ENCODE measurements at places on chromosomes 5 and 9. TPM values are rescaled to one million over a fixed set of nuclear protein-coding genes. Genes with fewer than 3 reads are reported as not detected.

DNA sequence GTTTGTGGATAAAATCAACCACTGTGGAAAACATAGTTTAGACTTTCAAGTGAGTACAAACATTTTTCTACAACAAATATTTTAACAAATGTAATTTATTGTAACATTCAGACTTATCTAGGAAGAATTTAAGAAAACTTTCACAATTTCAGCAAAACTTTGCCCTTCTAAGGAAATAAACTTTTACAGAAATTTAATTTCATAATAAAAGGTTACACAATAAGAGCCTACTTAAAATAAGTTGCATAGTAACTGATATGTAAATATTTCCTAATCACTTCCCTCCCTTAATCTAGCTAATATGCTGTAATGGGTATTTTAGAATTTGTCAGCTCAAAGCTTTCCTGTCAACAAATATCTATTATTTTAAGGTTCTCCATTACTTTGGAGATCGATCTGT lies 1899.9 kb downstream of the MAT2B start:
- no peak for DNase-seq

DNA sequence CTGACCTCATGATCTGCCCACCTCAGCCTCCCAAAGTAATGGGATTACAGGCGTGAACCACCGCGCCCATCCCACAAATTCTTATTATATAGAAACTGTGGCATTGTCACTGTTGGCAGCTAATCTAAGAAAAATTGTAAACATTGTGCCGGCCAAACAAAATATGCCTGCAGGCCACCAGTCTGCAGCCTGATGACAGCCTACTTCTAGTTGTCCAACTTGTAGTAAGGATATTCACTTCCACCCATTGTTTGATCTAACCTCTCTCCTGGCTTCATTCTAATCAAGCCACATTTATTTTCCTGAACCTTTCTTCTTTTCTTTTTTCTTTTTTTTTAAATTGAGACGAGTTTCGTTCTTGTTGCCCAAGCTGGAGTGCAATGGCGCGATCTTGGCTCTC lies 13.7 kb upstream of the TMED9 start:
- no peak for DNase-seq

GRCh38 chr9:136988872-136989271 lies 3.4 kb upstream of the PAXX start:
- no peak for DNase-seq

PCDHGB5 gene
- 0.15 TPM for total RNA-seq

DNA sequence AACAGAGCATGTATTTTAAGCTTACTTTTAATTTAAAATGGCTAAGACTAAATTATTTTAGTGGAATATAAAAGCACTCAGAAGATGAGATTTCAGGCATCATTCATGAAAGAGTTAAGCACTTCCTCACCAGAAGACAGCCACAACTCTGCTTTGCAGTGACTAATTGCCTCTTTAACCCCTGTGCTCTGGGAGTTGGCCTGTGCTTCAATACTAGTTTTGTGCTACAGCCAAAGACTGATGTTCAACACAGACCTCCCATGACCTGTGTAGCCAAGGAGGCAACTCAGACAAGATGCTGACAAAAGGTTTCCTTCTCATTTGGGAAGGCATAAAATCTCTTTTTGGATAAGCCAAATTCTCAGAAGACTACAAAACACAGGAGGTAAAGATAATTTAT lies 353.5 kb downstream of the FBXL17 start:
- DNase-seq: no peak

DNA sequence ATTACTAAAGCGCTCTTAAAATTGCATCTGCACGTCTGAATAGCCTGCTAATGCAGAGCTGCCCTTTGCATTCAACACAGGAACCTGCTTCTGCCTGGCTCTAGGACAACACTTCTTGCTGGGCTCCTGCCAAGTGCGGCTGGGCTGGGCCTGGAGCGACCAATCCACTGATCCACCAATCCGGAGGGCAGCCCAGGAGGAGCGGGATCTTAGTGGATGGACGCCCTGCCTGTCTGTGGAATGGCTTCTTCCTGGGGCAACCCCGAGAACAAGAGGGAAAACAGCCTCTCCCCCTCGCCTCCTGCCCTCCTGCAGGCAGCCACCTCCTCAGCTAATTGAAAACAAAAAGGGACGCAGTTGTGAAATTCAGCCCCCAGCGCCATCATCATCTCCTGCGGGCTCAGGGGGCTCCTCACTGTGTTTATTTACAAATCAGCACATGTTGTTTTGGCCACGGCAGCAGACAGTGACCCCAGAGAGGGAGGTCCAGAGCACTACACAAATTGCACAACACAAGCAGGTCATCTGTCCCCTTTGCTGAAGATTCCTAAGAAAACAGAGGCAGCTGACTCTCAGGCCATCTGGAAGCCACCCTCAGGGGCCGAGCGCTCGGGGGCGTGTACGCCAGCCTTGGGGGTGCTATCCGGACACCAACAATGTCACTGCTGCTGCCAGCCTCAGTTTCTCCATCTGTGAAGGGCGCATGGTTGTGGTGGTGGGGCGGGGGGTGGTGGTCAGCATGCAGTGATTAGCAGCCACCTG lies 57.3 kb downstream of the GADD45G start:
- DNase-seq: no peak

DNA sequence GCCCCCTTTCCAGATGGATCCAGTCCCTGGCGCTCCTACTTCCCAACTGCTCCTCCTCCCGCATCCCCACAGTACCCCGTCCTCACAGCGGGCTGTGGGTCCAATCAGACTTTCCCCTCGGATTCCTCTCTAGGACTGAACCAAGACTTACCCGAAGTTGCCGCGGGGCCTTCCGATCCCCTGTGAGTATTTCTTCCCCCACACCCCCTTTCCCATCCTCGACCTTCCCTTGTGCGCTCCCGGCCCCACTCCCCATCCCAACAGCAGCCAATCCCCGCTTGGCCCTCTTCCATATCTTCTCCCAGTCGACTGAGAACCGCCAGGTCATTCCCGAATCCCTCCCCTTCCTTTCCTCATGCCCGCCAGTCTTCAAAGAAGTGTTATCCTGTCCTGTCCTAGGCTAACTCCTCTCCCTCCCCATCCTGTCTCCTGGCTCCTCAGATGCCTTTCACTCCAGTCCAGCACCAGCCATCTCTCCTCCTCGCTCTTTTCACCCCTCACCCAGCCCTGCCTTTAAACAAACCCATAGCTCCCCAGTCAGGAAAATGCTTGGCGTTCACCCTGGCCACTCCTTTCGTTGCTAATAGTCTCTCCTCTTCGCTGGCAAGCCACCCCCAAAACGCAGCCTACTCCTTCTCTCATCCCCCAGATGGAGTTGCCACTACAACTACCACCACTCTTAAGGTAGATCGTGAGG lies 646 bp downstream of the SWI5 start:
- DNase-seq: no peak

- no peak for DNase-seq
Measured at GRCh38 chr9:79584655-79584982, 12.9 kb downstream of the TLE4 start.

- no peak for DNase-seq
Measured at GRCh38 chr9:95226921-95227320, 90.6 kb downstream of the FANCC start.

NPR3 gene
- total RNA-seq: 0.15 TPM

GRXCR2 gene
- total RNA-seq: not detected

GRCh38 chr5:126597156-126597555 lies 2.1 kb upstream of the ALDH7A1 start:
- no peak for DNase-seq

GRCh38 chr9:9729082-9729481 lies 883.7 kb downstream of the PTPRD start:
- DNase-seq: no peak

GRCh38 chr9:83956436-83957247 lies 23.4 kb downstream of the HNRNPK start:
- DNase-seq: peak; percentile 78

POMT1 gene
- total RNA-seq: 43.2 TPM

ADGRD2 gene
- not detected for total RNA-seq

LCN9 gene
- total RNA-seq: not detected

STPG3 gene
- total RNA-seq: not detected

NR4A3 gene
- total RNA-seq: 11.9 TPM

TEX48 gene
- 1.2 TPM for total RNA-seq

All from activated CD4-positive, alpha-beta memory T cell treated with anti-CD3 and anti-CD28 coated beads for 36 hours (primary cell).